ENCODE measurements at places on chromosomes 2 and 18. TPM values are rescaled to one million over a fixed set of nuclear protein-coding genes. Genes with fewer than 3 reads are reported as not detected.

MAP3K20 gene
- total RNA-seq = 40.0 TPM

GRCh38 chr2:12828980-12829379 lies 112.2 kb downstream of the TRIB2 start:
- no peaks in the 10 kb centered on the region for H3K27me3 ChIP-seq
- no peak for DNase-seq
- H3K36me3 ChIP-seq = no peaks in the 10 kb centered on the region
- peaks cover 9% of the 10 kb centered on the region for H3K4me1 ChIP-seq
- no peak overlapping the region for H3K4me3 ChIP-seq
- H3K27ac ChIP-seq = no peak overlapping the region

DNA sequence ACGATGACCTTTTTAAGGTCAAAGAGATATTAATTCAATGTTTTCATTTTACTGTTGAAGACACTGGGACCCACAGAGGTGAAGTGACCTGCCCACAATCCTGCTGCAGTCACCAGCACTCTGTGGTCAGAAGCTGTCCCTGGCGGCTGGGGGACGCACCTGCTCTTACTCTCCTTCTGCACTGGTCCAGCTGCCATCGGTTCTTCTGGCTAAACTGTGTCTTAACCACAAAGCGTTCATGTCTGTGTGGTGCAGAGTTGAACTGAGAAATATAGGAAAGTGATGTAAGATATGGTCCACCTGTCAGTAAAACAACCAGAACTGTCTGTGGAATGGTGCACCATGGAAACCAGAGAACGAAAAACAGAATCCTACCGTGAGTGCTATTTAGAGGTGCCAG lies 44.9 kb upstream of the SMIM21 start:
- H3K4me1 ChIP-seq = no peaks in the 10 kb centered on the region
- no peak overlapping the region for H3K4me3 ChIP-seq

GRCh38 chr2:149727927-149728326 lies 140.4 kb upstream of the MMADHC start:
- no peaks in the 10 kb centered on the region for H3K36me3 ChIP-seq
- H3K27me3 ChIP-seq = no peaks in the 10 kb centered on the region
- DNase-seq = no peak
- no peak overlapping the region for H3K4me3 ChIP-seq
- no peak overlapping the region for H3K27ac ChIP-seq

DYNAP gene
- total RNA-seq = not detected

PRKAG3 gene
- not detected for total RNA-seq

GRCh38 chr2:216392945-216393840 lies 19.1 kb upstream of the SMARCAL1 start:
- no peak overlapping the region for H3K4me3 ChIP-seq
- H3K4me1 ChIP-seq = peaks cover 7% of the 10 kb centered on the region
- H3K36me3 ChIP-seq = no peaks in the 10 kb centered on the region
- H3K27ac ChIP-seq = no peak overlapping the region
- H3K27me3 ChIP-seq = no peaks in the 10 kb centered on the region

Data from HCT116 (cell line).